ENCODE measurements at places on chromosomes 16 and 17.

DNA sequence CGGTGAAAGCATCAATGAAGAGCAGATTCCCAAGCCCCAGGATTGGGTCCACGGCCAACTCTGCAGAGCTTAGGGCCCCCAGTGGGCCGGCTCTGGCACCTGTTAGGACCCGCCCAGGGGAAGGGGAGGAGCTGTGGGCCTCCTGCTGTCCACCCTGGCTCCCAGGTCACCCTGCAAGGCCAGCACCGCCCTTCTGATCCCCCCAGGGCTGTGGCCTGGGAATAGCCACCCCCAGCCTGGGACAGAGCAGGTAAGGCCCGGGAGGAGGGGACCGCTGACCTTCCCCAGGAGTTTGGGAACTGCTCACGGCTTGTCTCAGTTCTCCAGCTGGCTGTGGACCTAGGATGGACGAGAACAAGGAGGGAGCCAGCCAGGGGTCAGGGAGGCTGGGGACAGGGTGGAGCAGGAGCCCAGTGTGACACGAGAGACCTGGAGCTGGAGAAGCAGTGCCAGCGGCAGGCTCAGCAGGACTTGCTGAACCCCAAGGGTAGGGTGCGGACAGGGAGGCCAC is 39.3 kb upstream of the SLC38A10 start:
- no peak for DNase-seq

DNA sequence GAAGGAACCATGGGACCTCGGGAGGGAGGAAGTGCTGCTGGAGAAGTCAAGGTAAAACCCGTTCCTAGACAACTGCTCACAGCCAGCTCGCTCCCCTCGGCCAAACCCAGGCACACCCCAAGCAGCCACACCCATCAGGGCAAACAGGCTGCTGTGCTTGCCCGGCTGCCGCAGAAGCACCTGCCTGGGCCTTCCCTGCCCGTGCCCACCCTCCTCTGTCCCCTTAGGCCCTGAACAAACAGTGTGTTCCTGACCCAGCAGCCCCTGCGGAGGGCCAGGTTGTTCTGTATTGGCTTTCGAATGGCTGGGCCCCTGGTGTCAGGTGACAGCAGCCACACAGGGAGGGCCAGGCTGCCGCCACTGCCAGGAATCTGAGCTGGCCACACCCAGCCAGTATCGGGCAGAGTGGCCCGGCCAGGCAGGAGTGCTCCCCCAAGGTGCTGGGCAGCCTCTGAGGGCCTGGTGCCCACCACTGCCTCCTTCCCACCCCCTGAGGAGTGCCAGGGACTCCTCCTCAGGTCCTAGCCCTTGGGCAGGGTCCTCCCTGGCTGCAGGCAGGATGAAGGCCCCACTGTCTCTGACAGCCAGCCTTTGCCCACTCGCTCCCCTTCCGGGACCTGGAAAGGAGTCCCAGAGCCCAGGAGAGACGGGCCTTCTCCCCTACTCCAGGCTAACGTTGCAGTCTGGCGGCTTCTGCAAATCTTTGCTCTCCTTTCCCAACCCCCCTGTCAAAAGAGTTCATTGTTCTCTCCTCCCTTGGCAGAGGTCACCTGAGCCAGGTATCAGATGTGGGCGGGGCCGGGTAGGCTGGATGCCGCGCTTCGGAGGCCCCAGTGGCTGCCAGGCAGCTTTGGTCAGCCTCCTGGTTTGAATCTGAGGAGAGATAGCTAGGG is 24.0 kb downstream of the LLGL2 start:
- no peak for DNase-seq

GRCh38 chr16:661184-661821 is 6.6 kb upstream of the RHOT2 start:
- DNase-seq: no peak

DNA sequence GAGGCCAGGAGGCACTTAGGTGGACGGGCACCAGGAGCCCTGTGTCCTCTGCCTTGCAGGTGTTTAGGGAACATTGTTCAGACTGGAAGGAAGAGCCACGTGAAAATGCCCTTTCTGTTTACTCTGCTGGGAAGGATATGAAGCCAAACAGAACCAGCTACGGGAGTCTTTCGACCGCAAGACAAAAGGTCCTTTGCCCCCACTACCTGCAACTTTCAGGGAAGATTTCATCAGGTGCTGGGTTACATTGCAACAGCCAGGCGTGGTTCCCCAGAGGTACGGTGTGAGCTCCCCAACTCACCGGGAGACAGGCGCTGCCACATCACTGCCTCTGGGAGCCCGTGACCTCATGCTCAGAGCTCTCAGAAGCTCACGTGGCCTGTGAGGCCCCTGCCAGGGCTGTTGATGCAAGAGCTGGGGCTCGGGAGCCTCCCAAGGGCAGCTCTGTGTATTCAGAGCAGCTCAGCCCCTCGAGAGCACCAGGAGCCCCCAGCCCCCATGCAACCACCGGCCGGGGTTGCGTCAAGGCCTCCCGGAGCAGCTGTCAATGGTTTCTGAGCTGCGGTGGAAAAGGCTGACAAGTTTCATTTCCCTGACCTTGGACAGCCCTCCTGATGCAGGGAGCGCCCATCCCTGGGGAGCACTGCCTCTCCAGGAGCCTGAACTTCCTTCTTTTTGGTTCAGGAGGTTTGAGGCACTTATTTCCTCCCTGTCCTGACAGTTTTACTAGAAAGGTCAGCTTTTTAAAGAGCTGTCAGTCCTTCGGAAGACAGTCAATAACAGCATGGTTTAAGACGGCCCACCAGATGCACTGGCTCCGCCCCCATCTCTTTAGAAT is 42.1 kb downstream of the TBC1D16 start:
- DNase-seq: peak; percentile 87

- DNase-seq: peak; percentile 23
Measured at GRCh38 chr17:17570140-17570797, 21.2 kb downstream of the PEMT start.

DNA sequence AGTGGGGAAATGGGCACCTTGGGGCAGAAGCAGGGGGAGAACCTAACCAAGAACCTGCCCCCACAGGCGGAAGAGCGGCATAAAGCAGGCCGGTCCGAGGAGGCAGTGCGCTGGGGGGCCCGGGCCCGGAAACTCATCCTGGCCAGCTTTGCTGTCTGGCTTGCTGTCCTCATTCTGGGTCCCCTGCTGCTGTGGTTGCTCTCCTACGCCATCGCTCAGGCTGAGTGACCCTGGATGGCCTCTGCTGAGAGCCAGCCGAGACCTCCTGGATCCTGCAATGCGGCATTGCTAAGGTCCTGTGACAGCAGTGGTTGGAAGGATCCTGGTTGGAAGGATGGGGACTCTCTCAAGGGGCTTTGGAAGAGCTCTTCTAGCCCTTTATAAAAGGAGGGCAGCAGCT is 4.5 kb upstream of the PHKG2 start:
- DNase-seq: no peak

- DNase-seq: no peak
Measured at GRCh38 chr17:15952048-15952532, 7.2 kb downstream of the ADORA2B start.

DNA sequence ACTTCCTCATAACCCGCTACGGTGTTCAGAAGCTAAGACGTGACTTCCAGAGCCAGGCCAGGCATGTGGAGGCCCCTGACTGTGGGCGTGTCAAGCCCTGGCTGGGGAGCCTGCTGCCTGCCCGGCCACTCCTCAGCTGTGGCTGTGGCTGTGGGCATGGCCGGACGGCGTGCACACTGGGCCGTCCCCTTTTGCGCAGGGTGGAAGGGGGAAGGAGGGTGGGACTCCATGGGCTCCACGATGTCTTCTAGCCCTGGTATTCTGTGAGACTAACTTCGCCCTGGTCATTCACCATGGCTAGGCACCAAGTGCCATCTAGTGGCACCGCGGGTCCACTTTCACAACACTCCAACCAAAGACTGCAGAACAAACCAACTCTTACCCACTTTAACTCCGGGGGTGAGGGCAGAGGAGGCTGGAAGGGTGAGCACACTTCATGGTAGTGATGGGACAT is 67.9 kb downstream of the N4BP1 start:
- DNase-seq: peak; percentile 57

DNA sequence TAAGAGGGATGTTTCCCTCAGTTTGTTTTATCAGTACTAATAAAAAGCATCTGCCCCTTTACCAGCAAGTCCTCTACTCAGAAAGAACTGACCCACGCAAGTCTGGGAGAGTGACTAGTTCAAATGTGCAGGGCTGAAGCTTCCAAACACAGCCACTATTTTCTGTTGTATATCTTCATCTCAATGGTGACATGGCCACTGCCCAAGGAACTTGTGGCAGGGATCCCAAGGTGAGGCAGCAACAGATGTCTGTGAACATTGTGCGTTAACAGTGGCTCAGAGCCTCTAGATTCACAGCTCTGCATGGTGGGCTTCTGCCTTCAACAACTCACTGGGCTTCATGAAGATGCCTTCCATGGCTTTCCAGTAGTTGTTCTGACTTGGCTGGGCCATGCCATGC is 3.7 kb upstream of the BLTP2 start:
- no peak for DNase-seq

- no peak for DNase-seq
Measured at GRCh38 chr17:1793447-1793806, 31.6 kb downstream of the SERPINF1 start.

GRCh38 chr17:41452281-41452680 is 11.5 kb upstream of the KRT38 start:
- DNase-seq: no peak

- no peak for DNase-seq
Measured at GRCh38 chr16:81797443-81797842, 18.4 kb downstream of the PLCG2 start.

- no peak for DNase-seq
Measured at GRCh38 chr17:34366529-34367107, 3.6 kb upstream of the CCL1 start.

- DNase-seq: no peak
Measured at GRCh38 chr17:78200451-78200850, 13.3 kb downstream of the AFMID start.

DNA sequence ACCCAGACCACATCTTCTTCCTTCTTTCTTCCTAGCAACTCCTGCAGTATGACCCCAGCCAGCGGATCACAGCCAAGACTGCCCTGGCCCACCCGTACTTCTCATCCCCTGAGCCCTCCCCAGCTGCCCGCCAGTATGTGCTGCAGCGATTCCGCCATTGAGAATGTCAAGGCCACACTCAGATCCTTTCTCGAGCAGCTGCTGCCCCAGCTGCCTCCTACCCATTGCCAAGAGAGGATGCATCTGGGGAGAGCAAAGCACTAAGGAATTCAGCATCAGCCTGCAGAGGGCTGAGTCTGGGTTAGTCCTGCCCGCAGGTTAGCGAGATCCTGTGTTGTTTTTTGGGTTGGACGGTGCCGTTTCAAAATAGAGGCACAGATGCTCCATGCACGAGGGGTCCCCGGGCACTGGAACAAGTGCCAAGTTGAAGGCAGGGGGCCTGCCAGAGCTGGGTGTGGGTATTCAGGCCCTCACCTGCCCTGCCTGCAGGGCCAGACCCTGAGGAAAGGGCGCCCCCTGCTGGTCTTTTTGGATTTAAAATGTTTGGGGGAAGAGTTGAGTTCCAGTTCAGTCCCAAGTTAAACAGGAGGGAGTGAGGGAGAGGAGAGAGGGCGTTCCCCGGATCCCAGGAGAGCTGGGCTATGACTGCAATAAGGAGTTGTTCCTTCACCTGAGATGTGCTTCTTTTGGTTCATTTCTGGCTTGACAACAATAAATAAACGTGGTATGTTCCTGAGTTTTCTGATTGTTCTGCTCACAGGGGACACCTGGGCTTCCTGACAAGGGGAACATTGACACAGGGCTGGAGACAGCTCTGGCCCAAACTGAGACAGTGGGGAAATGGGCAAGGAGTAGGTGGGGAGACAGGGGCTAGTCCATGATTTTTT is 4.9 kb downstream of the CDK3 start:
- DNase-seq: peak; percentile 59

- peak; percentile 95 for DNase-seq
Measured at GRCh38 chr16:87541147-87541871, 48.5 kb upstream of the ZCCHC14 start.

DNA sequence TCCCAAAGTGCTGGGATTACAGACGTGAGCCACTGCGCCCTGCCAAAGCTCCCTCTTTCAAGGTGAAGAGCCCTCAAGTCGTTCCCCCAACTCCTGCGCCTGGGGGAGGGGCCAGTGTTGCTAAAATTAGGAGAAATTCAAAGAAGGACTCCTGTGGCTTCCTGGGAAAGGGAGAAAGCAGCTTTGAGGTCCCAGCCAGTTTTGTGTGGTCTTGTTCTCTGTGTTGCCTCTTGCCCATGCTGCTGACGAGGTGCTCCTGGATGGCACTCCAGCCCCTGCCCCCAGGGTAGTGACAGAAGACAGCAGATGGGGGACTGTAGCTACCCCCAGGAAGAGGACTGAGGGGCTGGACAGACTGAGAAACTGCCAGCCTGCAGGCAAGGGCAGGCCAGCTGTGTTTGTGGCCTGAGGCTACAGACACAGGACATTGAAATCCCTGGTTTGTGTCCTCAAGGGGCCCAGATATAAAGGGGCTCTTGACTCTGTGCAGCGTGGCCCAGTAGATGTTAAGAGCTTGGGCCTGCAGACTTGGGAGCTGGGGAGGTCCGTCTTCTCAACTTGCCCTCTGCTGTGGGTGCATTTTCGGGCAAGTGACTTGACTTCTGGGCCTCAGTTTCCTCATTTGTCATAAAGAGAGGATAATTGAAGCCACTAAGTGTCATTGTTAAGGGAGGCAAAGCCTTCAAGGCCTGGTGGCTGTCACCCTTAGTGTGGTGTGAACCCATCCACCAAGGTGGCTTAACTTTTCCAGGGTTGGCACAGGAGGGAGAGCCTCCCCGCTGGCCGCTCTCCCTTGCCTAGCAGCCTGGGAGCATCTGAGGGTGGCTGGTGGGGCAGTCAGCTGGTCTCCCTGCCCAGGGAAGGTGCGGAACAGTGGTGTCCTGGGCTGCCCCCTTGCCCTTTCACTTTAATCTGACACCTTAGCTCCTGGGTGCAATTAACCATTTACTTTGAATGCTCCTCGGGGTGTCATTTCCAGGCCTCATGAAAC is 4.1 kb downstream of the UBALD2 start:
- DNase-seq: no peak

DNA sequence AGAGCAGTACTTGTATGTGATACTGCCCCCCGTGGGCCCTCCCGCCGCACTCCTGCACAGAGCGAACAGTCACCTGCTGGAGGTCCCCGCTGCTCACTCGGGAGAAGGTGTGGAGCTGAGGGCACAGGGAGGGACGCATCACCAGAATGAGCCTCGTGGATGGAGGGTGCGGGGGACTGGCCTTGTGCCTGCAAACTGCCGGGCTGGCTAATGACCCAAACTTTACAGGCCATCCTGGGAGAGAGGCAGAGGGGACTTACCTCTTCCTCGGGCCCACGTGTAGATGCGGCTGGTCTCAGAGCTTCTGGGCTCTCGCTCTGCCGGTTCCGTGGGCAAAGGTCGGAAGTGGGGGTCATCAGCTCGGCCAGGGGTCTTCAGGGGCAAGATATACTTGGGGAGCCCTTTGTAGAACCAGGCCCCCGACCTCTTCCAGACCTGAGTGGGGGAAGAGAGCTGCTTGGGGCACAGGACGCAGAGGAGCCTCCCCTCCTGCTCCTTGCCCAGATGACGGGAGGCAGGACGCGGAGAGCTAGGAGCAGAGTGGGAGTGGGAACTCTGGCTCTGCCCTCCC is 65.5 kb upstream of the DOC2B start:
- no peak for DNase-seq

- DNase-seq: no peak
Measured at GRCh38 chr16:50530277-50531236, 17.6 kb upstream of the NKD1 start.

Data from fibroblast of skin of back (primary cell).